NCI-H2081 treated with DMSO at 0.1 percent for 48 hours (cell line): ENCODE measurements at places on chromosomes 1 and 21.

DNA sequence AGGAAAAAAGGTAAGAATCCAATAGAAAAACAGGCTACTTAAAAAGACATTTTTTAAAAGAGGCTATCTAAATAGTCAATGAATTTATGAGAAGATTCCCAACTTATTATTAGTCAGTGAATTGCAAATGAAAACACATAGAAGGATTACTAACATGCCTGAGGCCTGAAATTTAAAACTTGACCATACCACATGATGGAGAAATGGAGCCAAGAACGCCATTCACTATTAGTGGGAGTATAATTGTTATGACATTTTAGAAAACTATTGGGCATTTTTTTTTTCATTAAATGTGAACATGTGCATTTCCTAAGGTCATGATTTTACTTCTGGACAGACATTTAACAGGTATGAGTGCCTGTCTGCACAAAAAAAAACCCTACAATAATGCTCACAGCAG is 24.8 kb upstream of the OR2B11 start:
- no peak for DNase-seq

GRCh38 chr21:26756491-26757159 is 88.6 kb downstream of the ADAMTS1 start:
- no peak for DNase-seq

DNA sequence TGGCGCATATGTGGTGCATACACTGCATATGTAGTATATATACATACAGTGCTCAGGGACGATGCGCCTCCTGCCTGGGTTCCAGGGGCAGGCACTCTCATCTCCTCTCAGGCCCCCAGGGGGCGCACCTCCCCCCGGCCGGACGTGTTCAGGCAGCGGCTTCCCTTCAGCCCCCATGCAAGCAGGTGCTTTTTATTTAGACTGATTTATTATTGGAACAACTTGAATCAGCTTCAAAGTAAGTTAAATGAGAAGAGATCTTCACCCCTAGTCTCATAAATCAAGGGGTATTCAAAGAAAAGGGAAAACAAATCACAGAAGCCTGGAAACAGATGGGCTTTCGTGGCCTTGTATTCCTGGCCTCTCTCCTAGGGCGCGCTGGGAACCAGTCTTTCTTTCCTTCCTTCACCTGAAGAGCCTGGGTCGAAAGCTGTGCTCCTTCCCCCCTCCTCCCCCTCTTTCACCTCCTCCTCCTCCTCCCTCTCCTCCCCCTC is 64.6 kb downstream of the UBIAD1 start:
- no peak for DNase-seq

GRCh38 chr1:185427264-185427663 is 110.2 kb upstream of the IVNS1ABP start:
- no peak for DNase-seq

DNA sequence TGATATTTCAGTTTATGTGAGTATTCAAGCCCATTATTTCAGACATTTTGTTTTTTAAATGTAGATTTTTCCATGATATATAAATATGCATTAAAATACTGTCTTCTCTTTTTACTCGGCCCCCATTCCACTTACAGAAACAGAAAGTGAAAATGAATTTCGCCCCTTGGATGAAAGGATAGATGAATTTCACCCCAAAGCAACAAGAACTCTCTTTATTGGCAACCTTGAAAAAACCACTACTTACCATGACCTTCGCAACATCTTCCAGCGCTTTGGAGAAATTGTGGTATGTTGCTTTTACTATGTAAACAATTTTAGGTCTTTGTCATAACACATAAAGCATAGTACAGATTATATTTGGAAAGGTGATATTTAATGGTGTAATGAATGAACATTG is 59.9 kb downstream of the ZBTB17 start:
- DNase-seq, result no peak

GRCh38 chr1:241215203-241215602 is 141.8 kb downstream of the RGS7 start:
- DNase-seq, result no peak

DNA sequence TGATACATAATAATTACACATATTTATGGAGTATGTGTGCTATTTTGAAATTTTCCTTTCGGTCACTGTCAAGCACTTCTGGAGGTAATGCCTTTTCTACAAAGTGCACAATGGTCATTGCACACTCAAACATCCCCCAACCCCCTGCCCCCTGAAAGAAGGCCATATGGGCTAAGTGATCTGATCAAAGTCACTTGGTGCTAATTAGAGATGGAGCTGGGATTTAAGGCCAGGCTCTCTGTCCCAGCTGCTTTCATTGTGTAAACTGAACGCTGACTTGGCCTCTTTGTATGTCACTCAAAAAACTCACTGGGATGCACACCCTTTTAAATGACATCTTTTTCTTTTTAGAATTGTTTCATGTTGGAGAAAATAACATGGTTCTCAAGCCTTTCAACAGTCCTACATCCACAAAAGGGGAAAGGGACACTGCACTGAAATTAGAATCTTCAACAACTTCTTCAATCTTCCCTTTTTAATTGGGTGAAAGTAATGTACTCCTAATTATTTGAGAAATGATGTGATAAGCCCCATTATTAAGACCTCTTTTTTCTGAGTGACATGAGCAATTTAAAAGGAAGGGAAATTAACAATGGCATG is 149.2 kb downstream of the ST6GALNAC5 start:
- no peak for DNase-seq

DNA sequence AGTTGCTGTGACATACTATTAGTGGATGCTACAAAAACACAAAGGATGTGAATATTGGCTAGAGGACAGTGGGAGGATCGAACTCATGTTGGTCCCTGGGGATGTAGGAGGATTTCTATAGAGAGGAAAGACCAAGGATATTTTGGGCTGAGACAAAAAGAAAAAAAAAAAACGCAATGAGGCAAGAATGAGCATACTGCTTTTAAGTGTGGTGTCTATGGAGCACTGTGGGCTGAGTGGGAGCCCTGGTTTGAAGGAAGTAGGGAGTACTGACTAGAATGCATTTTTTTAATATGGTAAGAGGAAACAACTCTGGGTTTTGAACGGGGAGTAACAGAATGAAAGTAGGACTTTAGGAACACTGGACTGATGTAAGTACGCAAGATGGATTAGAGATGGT is 450.7 kb downstream of the NEGR1 start:
- DNase-seq, result no peak

DNA sequence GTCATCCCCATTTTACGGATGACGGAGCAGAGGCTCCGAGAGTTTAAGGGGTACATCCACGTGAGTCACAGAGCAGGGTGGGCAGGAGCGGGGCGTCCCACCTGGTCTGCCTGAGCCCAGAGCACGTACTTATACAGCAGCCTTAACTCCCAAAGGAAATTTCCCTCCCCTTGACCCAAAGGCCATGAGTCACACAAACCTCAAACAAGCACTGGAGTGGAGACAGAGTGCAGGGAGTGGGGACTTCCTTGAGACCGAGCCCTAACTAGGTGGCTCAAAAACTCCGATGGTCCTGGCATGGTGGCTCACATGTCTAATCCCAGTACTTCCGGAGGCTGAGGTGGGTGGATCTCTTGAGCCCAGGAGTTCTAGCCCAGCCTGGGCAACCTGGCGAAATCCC is 141.6 kb upstream of the KLHDC7A start:
- no peak for DNase-seq

GRCh38 chr1:94335950-94336349 is 82.2 kb upstream of the ABCD3 start:
- peak; percentile 41 for DNase-seq

GRCh38 chr1:236907205-236907604 is 97.0 kb downstream of the MT1HL1 start:
- DNase-seq, result no peak

GRCh38 chr1:95033843-95034242 is 38.9 kb downstream of the ALG14 start:
- DNase-seq, result no peak
